ENCODE measurements at places on chromosomes 12 and 14. TPM values are rescaled to one million over a fixed set of nuclear protein-coding genes. Genes with fewer than 3 reads are reported as not detected.

NCAPD2 gene
- total RNA-seq = 52.7 TPM

LYZ gene
- total RNA-seq = not detected

TEX52 gene
- not detected for total RNA-seq

SLC17A8 gene
- not detected for total RNA-seq

IFNG gene
- total RNA-seq = not detected

DIO3 gene
- not detected for total RNA-seq

EIF2S3B gene
- 9.5 TPM for total RNA-seq

CAPZA3 gene
- total RNA-seq = not detected

AMN gene
- total RNA-seq = under 0.01 TPM

TGM1 gene
- 2.2 TPM for total RNA-seq

ATF1 gene
- total RNA-seq = 33.8 TPM

OAS1 gene
- under 0.01 TPM for total RNA-seq

OR6C2 gene
- not detected for total RNA-seq

TAS2R20 gene
- 5.5 TPM for total RNA-seq

AQP5 gene
- not detected for total RNA-seq

ALX1 gene
- 0.64 TPM for total RNA-seq

ERP29 gene
- 50.3 TPM for total RNA-seq

AJUBA gene
- total RNA-seq = 131 TPM

MGP gene
- 10.6 TPM for total RNA-seq

C12orf56 gene
- total RNA-seq = 0.86 TPM

WDR20 gene
- 15.1 TPM for total RNA-seq

CPNE6 gene
- total RNA-seq = not detected

RDH16 gene
- under 0.01 TPM for total RNA-seq

SAV1 gene
- total RNA-seq = 53.5 TPM

PIWIL1 gene
- total RNA-seq = not detected

WBP11 gene
- 15.5 TPM for total RNA-seq

NXPH4 gene
- 1.6 TPM for total RNA-seq

RHOJ gene
- total RNA-seq = 0.43 TPM

ADAM21 gene
- total RNA-seq = 0.43 TPM

LGR5 gene
- total RNA-seq = not detected

BDKRB2 gene
- total RNA-seq = 105 TPM

TSPAN19 gene
- total RNA-seq = not detected

IL31 gene
- total RNA-seq = not detected

TRHDE gene
- total RNA-seq = 20.9 TPM

HCAR2 gene
- total RNA-seq = not detected

PIANP gene
- not detected for total RNA-seq

ISM2 gene
- total RNA-seq = under 0.01 TPM

CCDC88C gene
- total RNA-seq = under 0.01 TPM

SLCO1C1 gene
- total RNA-seq = 0.32 TPM

CEBPE gene
- not detected for total RNA-seq

FSCB gene
- under 0.01 TPM for total RNA-seq

KRT73 gene
- not detected for total RNA-seq

SPIC gene
- not detected for total RNA-seq

IAPP gene
- not detected for total RNA-seq

SLCO1B1 gene
- total RNA-seq = not detected

GCH1 gene
- 9.1 TPM for total RNA-seq

HOXC11 gene
- total RNA-seq = 2.9 TPM

LAG3 gene
- 0.43 TPM for total RNA-seq

CDCA3 gene
- total RNA-seq = 18.4 TPM

GDF3 gene
- not detected for total RNA-seq

KLRC3 gene
- not detected for total RNA-seq

KIAA0586 gene
- 30.2 TPM for total RNA-seq

RIPK3 gene
- 0.32 TPM for total RNA-seq

MYF5 gene
- total RNA-seq = not detected

CCDC175 gene
- total RNA-seq = not detected

VDR gene
- total RNA-seq = 8.2 TPM

MMP19 gene
- total RNA-seq = 9.7 TPM
